ENCODE measurements at places on chromosomes 11 and 22. TPM values are rescaled to one million over a fixed set of nuclear protein-coding genes. Genes with fewer than 3 reads are reported as not detected.

Gene ART1
- not detected for total RNA-seq

Gene CRYBA4
- total RNA-seq, result not detected

Gene NRIP3
- total RNA-seq, result 0.37 TPM

Gene IGLL5
- total RNA-seq, result not detected

DNA sequence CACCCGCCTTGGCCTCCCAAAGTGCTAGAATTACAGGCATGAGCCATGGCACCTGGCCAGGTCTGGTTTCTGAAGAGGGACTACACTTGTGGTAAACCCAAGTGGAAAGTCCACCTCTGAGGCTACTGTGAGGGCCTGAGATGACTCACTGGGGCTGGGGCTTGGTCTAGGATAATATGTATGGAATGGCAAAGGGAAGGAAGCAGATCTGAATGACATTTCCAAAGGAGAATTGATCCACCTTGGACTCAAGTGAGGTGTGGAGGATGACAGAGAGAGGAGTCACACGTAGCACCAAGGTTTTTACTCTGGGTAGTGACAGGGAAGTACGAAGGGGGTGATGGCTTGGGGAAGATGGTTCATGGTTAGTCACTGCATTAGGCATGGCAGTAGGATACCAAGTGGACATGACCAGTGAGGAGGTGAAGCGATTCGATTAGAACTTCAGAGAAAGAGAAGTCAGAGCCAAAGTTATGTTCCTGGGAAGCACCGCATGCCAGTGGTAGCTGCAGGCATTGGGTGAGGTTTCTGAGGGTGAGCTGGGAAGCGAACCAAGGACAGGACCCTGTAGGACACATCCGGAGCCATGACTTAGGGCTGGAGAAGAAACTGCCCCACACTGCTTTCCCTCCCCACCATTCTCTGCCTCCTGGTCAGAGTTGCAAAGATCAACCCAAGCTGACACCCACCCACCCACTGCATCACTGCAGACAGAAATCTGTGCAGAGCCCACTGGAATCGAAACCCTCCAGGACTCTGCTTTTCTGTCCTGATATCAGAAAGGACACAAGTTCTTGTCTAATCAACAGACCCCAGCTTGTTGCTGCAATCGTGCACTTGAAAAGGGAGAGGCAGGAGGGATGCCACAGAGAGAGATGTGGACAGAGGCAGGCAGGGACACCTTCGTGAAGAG, 13.0 kb upstream of the BCL9L start:
- DNase-seq, result peak; percentile 69

DNA sequence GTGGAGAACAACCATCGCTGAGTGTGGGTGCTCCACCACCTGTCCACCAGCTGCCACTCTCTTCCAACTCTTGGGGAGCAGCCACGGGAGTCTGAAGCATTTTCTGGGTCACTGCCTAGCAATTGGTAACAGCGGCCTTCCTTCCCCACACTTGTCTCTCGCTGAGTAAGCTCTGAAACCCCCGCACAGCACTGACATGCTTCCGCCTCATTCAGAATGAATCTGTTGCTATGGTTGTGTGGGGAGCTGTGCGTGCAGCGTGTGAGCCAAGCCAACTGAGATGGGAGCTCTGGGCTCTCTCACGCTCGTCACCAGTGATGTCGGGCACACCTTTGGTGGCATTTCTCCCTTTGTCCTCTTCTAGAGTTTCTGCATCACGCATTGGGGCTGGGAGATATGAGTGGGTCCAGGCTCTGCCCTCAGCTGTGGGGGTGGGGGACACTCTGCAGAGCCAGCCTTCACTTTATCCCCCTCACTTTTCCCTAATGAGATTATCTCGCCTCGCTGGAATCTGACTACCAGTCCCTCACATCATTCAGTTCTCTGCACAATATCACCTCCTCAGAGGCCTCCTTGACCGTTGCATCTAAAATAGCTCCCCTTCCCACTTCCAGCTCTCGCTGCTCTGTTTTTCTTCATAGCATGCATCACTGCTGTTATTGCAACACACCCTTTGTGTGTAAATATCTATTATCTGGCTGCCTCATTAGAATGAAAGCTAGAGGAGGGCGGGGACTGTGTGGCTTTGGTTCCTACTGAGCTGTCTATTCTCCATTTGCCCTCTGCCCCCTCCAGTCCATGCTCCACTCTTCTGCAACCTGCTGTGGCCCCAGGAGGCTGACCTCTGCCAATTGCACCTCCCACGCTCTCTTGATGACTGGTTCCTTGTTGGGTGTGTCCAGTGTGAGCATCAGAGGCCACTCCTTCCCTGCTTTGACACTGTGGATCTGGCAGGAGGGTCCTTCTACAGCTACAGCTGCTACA, 569.9 kb upstream of the CADM1 start:
- no peak for DNase-seq
